COLO829 (cell line): ENCODE measurements at places on chromosomes 3 and 15.

- no peak for DNase-seq
Measured at GRCh38 chr15:27359586-27359985, 388.6 kb downstream of the GABRG3 start.

DNA sequence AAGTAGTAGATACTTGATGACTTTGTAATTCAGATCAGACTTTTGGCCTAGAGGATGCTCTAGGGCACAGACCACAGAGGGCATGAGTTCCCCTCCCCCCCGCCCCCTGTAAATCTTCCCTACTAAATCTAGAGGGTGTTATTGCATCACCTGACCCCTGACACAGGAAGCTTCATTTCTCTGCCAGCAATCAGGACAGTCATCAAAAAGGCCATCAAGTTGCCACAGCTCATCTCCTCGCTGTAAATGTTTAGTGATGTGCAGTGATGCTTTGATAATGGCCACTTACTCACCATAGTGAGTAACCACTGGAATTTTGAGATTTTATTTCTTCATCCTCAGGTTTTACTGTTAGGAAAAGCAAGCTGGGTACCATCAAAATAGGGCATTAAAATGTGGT is 289.2 kb upstream of the CHRM5 start:
- DNase-seq: no peak

GRCh38 chr3:169494982-169495381 is 168.5 kb downstream of the MECOM start:
- no peak for DNase-seq

GRCh38 chr3:124993466-124993865 is 58.9 kb upstream of the MUC13 start:
- DNase-seq: no peak

DNA sequence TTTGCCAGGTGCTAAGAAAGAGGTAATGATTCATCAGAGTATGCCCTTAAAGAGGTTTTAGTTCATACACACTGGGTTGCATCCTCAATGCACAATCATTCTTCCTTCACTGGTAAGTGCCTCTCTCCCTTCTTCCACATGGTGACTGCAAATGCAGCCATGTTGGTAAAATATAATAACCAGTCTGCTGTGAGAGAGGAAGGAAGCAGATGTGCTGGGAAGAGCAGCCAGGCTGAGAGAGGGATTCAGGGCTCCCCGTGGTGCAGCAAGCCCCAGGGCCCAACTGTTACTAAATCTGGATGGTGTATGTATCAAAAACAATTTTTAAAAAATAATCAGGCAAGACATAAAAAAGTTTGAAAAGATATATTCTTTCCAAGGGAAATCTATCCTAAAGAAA is 498.1 kb downstream of the MAGI1 start:
- no peak for DNase-seq

- no peak for DNase-seq
Measured at GRCh38 chr3:175349168-175349567, 490.0 kb downstream of the NAALADL2 start.
